ENCODE measurements at places on chromosomes 6 and 20.

GRCh38 chr20:32350421-32350820 lies 7.7 kb upstream of the ASXL1 start:
- no peak for DNase-seq

GRCh38 chr6:81755551-81755950 lies 3.1 kb upstream of the TENT5A start:
- no peak for DNase-seq

- DNase-seq: no peak
These were observed 185.7 kb upstream of the FLRT3 start for GRCh38 chr20:14523090-14523489.

DNA sequence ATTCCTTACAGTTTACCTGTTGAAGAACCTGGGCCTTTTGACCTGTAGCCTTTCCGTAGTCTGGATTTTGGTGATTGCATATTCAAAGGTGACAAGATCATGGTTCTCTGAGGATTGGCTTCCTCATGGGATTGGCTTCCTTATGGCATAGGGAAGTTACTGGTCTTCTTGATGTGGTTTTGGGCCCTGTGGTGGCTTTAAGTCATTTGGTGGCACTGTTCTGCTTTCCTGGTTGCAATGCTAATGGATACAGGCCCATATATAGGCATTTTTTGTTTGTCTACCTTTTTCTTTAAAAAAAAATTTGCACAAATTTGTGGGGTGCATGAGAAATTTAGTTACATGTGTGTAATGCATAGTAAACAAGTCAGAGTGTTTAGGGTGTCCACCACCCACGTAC lies 185.7 kb downstream of the CDKAL1 start:
- no peak for DNase-seq

DNA sequence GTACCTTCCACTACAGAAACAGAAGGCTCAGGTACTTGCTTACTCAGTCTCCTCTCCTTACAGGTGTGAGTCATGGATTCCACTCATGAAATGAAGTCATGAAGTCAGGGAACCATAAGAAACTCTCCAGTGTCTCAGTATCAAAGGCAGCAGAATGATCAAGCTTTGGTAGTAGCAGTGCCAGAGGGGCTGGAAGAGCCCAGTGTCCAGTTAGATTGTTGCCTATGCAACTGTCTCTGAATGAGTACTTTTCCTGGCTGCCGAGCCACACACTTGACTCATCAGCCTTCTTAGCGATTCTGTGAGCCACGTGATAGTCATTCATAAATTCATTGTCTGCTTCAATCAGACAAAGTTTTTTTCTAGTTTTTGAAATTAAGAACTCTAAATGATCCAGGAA lies 52.2 kb upstream of the DTNBP1 start:
- no peak for DNase-seq

DNA sequence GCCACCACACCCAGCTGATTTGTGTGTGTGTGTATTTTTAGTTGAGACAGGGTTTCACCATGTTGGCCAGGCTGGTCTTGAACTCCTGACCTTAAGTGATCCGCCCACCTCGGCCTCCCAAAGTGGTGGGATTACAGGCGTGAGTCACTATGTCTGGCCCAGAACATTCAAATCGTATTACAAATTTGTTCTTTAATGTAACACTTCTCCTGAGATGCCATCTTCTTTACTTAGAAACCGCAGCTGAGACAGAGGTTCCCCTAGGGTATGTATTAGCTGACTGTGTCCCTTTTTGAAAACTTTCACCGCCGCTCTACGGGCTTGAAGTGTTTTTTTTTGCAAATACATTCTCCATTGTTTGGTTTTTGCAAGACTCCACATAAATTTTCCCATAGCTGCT lies 62.6 kb downstream of the TOX2 start:
- DNase-seq: no peak

DNA sequence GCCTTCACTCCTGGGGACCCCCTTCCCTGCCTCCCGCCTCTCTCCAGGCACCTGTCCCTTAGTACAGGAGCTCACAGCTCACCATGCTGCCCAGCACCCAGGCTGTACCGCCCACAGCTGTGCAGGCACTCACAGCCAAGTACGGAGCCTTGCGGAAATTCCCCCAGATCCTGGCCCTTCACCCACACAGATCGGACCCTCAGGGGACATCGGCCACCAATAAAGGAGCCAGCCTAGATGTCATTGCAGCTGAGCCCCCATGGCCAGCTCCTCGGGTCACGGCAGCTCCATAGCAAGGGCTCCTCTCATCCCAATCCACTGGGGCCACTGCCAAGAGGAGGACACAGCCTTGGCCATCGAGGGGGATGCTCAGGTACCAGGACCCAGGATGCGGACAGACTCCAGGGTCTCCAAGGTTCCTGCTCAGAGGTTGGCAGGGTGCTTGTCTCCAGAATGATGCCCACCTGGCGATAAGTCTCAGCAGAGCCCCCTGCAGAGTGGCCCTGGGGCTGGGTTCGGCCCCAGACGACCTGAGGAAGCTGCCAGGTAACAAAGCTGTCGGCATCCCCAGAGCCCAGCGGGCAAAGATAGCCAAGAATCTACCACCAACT lies 82.3 kb downstream of the YTHDF1 start:
- DNase-seq: no peak

- no peak for DNase-seq
These were observed 8.7 kb downstream of the MMP24OS start for GRCh38 chr20:35269055-35269781.

DNA sequence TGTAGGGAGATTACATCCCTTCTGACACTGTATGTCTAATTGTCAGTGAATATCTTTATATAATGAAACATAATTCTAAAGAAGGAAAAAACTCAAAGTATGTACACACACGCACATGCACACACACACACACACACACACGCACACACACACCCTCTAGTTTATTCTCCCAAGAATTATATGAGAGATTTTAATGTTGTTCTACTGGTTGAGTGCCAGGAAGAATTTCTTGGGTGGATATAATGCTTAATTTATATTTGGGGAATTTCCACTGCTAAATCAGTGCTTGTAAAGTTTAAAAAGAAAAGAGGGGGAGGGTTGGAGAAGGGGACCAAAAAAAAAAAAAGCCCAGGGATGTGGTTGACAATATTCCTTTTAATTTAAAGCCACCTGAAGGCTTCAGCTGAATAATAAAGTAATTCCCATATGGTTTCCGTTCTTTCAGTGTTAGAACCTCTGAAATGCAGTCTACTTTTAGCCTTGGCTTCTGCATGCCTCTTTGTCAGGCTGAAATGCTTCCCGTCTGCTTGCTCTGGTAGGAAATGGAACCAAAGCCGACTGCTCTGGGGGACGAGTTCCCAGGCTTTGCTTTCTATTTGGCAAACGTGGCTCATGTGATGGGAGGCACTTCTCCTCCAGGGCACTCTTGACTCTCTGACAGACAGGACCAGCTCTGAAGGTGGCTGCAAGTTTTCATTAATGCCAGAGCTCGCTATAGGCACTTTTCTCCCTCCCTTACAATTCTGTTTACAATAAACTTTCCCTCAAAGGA lies 225.4 kb downstream of the PRL start:
- no peak for DNase-seq

DNA sequence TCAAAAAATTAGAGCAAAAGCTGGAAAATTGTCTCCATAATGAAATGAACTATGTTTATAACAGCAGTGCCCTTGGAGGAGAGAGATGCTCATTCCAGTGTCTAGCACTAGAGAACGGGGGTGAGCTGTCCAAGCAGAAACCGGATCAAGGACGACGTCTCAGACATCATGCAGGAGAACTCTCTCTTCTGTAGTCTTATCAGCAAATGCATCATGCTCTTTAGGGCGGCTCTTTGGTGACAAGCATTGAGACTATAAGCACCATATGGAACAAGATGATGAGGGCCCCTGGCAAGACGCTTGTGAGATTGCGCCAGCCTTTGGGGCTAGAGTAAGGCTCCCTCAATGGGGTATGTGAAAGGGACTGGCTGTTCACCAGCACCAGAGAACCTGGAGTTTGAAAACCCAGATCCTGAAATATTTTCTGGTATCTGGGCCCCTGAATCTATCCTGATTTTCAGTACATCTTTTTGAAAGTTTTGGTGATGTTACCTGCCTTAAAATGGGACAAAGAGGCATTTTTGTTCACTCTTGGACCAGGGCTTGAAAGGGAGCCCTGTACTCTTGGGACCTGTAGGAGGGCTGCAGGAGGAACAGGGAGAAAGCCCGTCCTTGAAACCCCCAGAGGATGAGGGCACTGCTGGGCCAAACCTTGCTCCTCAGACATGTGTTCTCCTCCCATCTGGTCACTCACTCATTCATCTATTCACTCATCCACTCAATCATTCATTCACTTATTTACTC lies 127.6 kb downstream of the TTLL2 start:
- no peak for DNase-seq

DNA sequence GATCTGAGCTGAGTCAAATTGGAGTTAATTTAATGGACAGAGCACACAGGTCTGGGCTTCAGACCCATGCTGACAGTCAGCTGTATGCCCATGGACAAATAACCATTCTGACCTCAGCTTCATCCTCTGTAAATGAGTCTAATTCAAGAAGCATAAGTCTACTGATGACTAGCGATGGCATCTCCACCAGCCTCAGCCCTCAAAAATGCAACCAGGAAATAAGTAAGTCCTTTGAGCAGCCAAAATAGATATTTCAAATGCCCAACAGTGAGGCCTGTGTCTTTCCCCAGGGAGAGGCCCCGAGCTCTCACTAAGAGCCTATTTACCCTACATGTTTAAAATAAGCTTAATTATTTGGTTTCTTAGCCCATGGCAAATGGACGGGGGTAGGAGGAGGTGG lies 114.2 kb upstream of the MTHFD1L start:
- DNase-seq: no peak

GRCh38 chr20:63275825-63276224 lies 3.2 kb downstream of the ARFGAP1 start:
- no peak for DNase-seq

GRCh38 chr6:66355471-66355870 lies 648.4 kb upstream of the EYS start:
- DNase-seq: no peak

GRCh38 chr20:34904202-34904621 lies 27.8 kb downstream of the ACSS2 start:
- no peak for DNase-seq

GRCh38 chr20:3109350-3110302 lies 25.1 kb upstream of the AVP start:
- DNase-seq: no peak

- no peak for DNase-seq
These were observed 113.9 kb downstream of the RIN2 start for GRCh38 chr20:19872001-19872400.

Data from esophagus squamous epithelium (tissue), 5 donors.